ENCODE measurements at places on chromosomes 5 and 9.

GRCh38 chr9:27162045-27162444 is 53.0 kb downstream of the TEK start:
- no peak for DNase-seq

DNA sequence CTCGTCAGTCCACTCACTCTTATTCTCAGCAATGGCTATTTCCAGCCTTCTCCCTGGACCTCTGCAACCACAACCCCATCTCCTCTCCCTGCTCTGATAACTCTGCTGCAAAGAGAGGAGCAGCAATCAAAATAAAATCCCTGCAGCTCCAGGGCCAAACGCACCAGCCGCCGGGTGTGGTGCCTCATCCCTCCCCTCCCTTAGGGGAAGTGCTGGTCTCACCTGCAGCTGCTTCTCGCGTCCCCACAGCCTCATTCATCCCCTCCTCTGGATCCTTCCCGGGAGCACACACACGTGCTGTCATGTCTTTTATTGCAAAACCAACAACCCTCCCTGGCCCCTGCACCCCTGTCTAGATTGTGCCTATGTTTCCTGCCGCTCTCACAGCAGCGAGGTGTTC is 77.8 kb downstream of the TENT4A start:
- no peak for DNase-seq

DNA sequence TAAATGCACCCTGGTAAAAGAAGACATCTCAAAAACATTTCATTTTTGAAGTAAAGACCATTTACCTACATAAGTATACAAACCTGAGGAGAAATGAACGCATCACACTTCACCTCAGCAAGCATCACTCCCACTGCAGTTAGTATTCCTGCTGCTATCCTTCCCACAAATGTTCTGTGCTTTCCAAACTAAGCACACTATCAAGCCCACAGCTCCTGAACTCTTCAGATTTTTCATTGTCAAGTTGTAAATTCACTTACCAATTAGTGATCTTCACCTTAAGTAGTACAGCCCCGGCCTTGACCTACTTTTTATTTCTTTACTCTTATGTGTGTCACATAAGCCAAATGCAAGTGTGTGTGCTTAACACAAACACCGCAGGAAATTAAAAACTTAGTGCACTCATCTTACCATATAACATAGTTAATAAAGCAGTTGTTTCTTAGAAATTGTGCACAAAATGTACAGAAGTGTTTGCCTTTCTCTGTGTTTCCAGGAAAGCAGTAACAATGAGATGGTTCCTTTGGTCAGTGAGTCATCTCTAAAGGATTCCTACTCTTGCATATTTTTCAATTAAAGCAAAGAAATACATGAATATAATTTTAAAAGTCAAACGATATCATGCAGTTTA is 169.4 kb downstream of the APBA1 start:
- DNase-seq, result no peak

DNA sequence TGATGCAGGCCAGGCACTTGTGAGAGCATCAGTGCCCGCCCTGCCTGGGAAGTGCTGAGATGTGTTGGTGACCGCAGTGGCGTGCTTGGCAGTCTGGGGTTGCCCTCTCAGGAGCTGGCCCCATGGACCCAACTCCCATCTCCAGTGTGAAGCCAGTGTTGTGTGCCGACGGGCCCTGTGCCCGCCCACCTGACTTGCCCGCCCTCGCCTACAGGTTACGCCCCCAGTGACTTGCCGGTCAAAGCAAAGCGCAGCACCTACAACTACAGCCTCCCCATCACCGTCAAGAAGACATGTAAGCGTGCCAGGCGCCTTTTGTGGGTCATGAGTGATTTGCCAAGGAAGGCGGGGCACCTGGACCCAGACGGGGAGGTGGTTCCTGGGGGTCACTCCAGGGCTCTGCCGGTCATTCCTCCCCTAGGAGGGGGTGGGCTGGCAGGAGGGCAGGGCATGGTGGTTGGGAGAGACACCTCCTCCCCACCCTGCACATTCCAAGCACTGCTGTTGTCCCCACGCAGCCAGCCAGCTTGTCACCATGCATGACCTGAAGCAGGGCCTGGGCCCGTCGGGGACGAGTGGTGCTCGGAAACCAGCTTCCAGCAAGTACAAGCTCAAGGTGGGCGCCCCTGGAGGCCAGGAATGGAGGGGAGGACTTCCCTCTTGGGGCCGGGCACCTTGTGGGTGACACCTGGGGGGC is 7.4 kb upstream of the CEL start:
- no peak for DNase-seq

GRCh38 chr9:81344366-81344765 is 345.0 kb downstream of the TLE1 start:
- DNase-seq, result no peak

- no peak for DNase-seq
Measured at GRCh38 chr9:131915181-131915580, 164.5 kb downstream of the MED27 start.

DNA sequence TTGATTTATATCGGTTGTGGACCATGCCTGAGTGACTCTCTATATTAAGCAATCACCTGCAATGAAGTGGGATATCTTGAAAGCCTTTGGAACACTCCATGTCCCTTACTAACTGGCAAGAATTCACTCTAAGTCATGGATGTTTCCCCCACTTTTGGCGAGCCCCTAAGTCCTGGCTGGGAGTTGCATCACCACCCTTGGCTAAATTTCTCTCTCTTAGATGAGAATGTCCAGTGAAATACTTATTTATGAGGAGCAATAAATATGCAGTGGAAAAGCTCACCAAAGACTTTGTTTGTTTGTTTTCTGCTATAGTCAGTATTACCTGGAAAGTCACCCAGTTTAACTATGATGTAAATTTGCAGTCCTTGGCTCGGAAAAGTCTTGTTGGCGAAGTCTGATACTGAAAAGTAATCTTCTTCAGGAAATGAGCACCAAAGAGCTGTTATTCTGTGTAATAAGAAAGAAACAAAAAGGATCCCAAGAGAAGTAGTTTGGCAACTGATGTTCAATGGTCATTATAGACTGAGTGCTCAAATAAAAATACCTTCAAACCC is 333.8 kb downstream of the DMRT2 start:
- DNase-seq, result no peak

GRCh38 chr5:173138707-173139106 is 5.6 kb upstream of the BNIP1 start:
- DNase-seq, result no peak

DNA sequence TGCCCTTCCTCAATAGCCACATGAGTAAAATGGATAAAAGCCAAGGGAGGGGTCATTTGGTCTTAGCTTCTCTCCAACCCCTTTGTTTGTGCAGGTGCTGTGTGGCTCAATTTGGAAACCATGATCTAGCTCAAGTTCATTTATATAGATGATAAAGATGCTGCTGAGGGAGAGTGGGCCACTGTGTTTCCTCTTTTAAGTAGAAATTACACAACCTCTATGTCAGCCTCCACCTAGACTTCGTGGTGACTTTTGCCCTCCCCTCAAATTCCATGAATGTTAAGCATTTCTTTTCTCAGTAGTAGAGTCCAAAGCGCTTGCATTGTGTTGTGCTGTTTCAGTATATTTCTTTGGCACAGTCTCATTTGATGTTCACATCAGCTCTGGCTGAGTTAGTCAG is 241.4 kb downstream of the ARHGAP26 start:
- DNase-seq, result no peak

DNA sequence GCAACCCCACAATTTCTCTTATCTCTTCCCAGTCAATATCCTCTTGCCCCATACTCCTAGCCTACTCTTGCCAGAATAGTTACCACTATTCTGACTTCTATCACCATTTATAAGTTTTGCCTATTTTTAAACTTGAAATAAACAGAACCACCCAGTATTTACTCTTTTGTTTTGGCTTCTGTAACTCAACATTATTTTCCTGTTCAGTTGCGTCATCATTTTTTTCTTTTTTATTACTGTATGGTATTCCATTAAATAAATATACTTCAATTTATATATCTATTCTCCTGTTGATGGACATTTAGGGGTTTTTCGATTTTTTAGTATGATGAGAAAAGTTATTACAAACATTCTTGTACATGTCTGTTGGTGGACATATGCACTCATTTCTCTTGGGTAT is 62.6 kb upstream of the ERBIN start:
- no peak for DNase-seq

Measured in globus pallidus (tissue), 1 donor.